ENCODE measurements at places on chromosomes 3 and 15.

DNA sequence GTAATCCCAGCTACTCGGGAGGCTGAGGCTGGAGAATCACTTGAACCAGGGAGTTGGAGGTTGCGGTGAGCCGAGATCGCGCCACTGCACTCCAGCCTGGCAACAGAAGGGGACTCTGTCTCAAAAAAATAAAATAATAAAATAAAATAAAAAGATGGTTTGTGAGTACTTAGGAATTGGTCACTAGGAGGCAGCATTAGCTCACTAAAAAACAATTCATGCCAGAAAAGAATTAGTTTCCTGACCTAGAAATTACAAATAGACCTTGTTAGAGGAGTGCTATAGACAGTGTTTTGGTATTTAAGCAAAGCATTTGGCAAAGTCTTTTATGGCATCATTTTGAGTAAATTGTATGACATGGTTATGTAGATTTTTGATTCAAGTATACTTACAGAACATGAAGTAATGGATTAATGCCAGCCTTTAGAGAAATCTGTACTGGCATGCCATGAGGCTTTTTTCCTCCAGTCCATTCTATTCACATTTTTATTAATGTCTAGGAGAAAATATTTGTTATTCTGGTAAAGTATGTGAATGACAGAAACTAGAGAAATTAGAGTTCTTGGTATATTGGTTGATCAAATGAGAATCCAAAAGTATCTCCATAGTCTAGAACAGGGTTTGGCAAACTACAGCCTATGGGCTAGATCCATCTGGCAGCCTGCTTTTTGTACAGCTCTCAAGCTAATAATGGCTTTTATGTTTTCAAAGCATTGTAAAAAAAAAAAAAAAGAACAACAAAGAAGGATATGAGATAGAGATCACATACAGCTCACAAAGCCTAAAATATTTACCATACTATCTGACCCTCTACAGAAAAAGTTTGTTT lies 81.6 kb downstream of the LRRC49 start:
- DNase-seq = no peak

- no peak for DNase-seq
Observed at GRCh38 chr3:72912532-72912931, 24.7 kb downstream of the GXYLT2 start.

DNA sequence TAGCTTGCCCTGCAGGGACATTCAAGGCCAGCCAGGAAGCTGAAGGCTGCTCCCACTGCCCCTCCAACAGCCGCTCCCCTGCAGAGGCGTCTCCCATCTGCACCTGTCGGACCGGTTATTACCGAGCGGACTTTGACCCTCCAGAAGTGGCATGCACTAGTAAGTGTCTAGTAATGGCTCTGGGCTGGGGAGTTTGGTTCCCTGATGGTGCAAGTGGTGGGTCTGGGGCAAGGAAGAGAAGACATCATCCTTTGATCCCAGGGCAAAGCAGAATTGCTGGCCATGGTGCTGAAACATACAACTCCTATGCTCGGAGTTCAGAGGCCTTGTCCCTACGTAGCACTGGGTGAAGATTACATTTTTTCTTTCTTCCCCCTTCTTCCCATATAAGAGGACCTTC lies 311.4 kb downstream of the EPHB1 start:
- DNase-seq = no peak

DNA sequence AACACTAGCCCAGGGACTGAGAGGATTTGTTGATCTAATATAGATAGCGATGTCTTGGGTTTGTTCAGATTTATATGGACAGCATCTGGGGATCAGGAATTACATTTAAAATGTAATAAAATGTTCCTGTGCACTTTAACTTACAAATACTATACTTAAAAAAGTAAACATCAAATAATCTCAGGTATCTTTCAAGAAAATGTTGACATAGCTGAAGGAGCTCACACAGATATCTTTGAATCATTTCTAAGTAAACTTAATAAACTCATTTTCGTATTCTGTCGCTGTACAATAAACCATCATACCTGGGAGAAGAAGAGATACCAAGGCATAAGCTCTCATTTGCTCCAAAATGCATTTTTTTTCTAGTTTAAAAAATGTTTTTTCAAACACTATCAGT lies 557.5 kb upstream of the NR2F2 start:
- no peak for DNase-seq

DNA sequence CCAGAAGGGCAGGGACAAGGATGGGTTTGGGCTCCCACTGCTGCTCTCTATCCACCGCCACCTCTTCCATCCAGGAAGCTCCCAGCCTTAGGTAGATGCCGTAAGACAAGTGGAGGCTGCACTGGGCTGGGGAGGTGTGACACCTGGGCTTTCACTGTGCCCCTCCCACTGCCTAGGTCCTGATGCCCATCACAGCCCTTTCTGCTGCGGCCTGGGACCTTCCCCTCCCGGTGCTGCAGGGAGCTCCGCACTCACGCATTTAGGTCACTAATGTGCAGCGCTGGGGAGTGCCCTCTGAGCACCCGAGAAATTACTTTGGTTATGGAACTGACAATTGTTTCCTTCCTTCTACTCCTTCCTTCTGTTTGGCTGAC lies 850 bp downstream of the LTF start:
- no peak for DNase-seq

DNA sequence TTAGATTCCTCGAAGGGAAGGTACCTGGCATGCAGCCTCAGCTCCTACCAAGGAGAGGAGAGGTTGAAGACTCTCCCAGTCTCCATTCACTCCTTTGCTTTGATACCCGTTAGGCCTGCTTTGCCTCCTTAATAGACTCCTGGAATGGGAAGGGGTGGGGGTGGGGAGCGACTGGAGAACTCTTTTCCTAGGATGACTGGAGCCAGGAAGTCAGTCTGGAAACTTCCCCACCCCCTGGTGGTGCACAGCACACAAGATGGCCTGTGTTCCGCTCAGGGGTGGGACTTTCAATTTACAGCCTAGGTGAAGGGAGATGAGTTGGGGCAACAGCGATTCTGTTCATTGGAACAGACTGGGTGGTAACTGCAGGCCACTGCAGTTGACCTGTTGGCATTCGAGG lies 21.4 kb upstream of the CELF6 start:
- DNase-seq = no peak

GRCh38 chr3:152202976-152203626 lies 65.6 kb upstream of the MBNL1 start:
- DNase-seq = no peak

DNA sequence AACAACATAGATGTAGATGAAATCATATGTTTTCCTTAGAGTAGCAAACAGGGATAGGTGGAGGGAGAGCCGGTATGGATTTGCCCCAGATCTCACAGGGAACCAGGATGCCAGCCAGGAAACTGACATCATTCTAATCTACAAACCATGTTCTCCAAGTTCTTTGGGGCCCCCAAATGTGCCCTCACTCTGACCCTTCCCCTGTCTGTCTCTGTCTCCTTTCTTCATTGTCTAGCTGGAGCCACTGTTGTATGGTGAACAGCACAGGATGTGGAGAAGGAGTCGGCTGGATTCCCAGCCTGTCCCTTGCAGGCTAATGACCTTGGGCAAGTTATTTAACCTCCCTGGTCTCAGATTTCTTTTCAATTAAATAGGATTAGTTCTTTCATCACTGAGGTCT lies 962 bp downstream of the ATP13A5 start:
- no peak for DNase-seq

DNA sequence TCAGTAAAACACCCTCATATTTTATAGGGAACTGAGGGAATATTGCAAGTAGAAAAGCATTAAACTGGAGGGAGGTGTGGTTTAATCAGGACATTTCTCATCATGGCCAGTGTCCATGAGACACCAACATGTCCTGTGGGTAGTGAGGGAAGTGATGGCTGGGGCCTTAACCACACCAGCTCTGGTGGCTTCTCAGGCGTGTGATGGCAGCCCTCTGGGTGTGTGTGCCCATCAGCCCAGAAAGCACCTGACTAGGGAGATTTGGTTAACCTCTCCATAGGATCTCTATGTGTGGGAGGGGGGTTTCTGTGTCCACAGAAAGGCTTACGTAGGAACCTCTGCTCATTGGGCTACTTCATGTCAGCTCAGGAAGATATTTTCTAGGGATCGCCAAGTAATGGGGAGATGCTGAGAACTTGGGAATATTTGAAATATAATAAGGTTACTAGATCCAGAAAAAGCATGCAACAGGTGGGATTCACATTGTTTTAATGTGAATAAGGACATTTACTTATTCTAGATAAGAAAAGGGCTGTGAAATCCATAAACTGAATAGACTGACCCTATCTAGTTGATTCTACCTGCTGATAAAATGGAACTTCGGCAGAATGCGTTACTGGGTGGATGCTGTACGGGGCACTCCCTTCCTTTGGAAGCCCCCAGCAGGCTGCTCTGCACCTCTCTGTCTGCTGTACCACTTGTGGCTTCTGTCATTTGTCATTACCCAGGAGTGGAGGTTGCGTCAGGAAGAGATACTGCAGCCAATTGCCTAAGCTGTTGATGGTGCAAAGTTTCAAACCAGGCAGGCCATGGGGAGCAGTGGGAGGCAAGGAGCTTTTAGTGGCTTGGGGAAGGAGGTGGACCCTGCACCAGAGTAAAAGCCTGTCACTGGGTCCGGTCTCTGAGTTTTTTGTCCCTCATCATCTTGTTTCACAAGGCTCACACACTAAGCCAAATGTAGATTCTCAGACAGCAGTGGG lies 21.5 kb downstream of the PDHB start:
- DNase-seq = no peak

GRCh38 chr3:106452096-106452495 lies 583.3 kb upstream of the CBLB start:
- DNase-seq = no peak

GRCh38 chr15:69414701-69415167 lies 585 bp downstream of the KIF23 start:
- DNase-seq = no peak

DNA sequence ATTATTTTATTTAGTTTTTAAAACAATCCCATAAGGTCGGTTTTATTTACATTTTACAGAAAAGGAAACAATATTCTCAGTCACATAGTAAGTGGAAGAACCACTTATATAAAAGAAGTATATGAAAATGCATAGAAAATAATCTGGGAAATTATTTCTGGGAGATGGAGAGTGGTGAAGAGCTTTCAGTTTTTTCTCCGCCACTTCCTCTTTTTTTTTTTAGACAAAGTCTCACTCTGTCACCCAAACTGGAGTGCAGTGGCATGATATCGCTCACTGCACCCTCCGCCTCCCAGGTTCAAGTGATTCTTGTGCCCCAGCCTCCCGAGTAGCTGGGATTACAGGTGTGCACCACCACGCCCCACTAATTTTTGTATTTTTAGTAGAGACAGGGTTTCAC lies 21.2 kb downstream of the RAD51 start:
- no peak for DNase-seq

- DNase-seq = no peak
Observed at GRCh38 chr15:88657326-88658069, 18.7 kb downstream of the ISG20 start.

DNA sequence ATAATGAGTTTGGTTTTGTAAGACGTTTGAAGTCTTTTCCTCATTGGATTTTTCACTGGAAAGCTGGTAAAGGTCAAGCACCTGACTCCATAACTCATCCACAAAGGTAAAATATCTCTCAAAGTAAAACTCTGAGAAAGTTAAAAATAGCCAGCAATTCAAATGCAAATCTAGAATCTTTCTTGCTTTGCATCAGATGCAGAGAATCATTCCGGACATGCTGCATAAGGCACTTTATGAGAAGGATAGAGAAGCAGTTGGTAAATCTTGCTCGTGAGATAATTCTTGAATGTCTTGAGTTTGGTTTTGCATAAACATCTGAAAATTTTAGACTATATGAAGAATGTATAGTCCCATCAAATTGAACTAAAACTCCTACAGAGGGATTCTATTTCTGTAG lies 9.1 kb downstream of the KCNMB2 start:
- no peak for DNase-seq

DNA sequence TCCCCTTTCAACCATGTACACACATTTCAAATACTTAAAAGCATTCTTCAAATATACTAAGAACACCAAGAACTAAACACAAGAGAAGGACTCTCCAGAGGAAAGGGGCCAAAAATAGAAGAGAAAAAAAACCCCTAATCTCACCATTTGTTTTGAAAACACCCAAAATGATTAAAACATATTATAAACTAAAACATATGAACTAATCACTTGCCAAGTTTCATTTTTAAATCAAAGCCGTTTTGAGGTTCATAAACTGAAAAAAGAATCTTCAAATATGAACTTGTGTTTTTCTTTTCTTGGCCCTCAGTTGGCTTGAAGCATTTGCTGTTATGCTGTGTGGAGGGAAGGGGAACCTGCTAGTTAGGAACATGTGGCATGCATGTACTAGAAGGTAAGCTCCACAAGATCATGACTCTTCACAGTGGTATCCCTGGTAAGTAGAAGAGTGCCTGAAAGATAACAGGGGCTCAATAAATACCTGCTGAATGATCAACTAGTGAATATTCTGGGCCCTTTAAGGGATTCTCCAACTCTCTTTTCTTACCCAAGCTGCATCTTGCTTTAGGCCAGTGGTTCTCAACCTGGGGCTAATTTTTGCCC lies 224.5 kb downstream of the TIGIT start:
- no peak for DNase-seq

- no peak for DNase-seq
Observed at GRCh38 chr3:39814007-39814406, 4.6 kb downstream of the MYRIP start.

DNA sequence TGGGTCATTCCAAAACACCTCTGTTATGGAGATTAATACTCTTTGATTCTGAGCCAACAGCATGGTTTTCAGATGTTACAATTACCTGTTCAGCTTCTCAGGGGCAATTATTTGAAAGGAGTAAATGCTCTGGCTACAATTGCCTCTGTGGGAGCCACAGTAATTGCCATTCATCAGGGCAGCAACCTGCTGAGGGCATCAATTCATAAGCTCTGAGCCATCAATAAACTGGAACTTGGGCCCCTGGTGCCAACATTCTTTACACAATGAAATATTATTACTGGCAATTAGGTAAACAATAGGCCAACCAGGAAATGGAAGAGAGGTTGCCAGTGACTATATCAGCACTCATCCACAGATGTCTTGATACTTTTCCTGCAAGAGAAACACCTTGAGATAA lies 660.8 kb downstream of the MECOM start:
- DNase-seq = no peak

- DNase-seq = no peak
Observed at GRCh38 chr15:48602358-48603122, 43.0 kb downstream of the FBN1 start.

- no peak for DNase-seq
Observed at GRCh38 chr3:131713416-131714123, 210.8 kb upstream of the MRPL3 start.

- no peak for DNase-seq
Observed at GRCh38 chr15:68517285-68517761, 61.5 kb upstream of the CORO2B start.

- no peak for DNase-seq
Observed at GRCh38 chr3:194262176-194262924, 88.8 kb downstream of the CPN2 start.

DNA sequence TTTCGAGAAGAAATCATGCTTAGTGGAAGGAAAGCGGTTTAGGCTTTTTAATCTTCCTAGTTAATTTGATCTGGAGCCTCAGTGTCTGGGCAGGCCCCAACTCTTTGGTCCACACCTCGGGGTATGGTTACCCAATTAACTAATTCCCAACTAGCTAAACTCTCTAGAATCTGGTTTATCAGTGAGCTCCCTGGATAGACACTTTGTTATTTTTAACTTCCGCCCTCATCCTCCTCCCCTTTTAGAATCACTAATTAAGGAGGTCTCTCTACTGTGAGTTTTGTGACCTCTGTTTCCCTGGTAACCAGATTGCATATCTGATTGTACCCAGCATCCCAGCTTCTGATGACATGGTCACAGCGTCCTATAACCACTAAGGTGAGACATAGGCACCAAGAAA lies 112.2 kb downstream of the RARB start:
- DNase-seq = no peak

GRCh38 chr15:38843736-38844590 lies 279.3 kb upstream of the RASGRP1 start:
- no peak for DNase-seq

GRCh38 chr15:99452728-99453636 lies 112.8 kb upstream of the MEF2A start:
- DNase-seq = no peak

All from stimulated activated CD4-positive, alpha-beta T cell treated with anti-CD3 and anti-CD28 coated beads, TNF-alpha, amount 100 ng/mL, for 1 hour (primary cell).